Epithelial cell of umbilical artery (primary cell): ENCODE measurements at places on chromosomes 6 and 20. TPM values are rescaled to one million over a fixed set of nuclear protein-coding genes. Genes with fewer than 3 reads are reported as not detected.

Gene VWA7
- total RNA-seq: not detected in 2 replicates

Gene RIMS4
- not detected in 2 replicates for total RNA-seq

Gene HLA-DRB1
- 0.32 and 2.3 TPM in 2 replicates for total RNA-seq

Gene RFX6
- total RNA-seq: not detected in 2 replicates
